ENCODE measurements at places on chromosomes 7 and 10.

DNA sequence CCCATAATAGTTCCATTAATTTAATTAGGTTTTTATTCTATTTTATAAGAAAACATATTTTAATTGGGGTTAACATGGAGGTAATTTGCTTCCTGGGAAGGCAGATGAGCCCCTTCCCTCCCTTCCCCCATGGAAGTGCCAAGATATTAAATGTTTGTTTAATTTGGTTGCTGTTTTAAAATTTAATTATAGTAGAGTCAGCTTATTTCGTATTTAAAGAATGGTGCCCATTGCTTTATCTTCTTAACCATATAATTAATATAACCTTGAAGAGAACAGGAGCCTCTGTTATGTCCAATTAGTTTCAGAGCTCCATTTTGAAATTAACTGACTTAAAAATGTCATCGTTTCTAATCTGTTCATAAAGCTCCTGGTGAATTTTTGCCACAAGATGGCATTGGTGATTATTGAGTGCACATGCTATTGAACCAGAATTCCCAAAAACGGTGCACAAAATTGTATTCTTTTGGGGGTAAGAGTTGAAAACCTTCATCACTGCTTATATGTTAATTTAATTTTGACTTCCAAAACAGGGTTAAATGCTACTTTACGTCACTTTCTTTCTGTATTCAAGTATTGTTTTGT, 26.0 kb downstream of the KLHDC10 start:
- DNase-seq = no peak

- no peak for DNase-seq
These were observed 3.0 kb downstream of the IRF5 start for GRCh38 chr7:128940494-128941322.

- no peak for DNase-seq
These were observed 21.4 kb downstream of the TSPAN13 start for GRCh38 chr7:16774986-16775385.

DNA sequence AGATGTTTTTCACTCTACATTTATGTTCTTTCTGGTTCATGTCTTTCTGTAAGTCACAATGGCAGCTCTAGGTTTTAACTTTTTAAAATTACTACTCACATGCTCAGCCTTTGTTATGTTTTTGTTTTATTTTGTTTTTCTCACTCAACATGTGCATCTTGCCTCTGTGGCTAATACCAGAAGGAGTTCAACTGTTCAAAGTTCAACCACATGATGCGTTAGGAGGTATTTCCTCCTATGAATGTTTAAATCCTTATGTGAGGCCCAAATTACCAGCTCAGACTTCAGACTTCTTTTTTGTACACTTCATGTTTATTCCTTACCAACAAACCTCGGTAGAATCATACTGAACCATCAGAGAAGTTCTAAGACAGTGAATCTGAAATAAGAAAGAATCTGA, 151.6 kb downstream of the MALRD1 start:
- DNase-seq = no peak

DNA sequence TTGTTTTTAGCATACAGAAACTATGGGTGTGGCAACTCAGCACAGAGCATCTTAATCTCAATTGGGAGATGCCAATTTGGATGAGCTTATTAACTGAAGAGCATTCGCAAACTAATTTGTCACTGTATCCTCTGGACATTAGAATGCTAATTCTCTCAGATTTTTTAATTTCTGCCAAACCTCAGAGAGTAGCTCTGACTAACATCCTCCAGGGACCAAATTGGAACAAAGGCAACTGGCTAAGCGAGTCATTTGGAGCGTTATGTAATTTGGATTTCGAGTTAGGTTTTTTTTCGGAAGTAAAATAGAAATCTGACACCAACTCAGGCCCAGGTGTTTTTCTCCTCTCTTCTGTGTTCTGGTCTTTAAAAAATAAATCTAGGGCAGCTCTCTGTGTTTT, 201.9 kb downstream of the BMPER start:
- no peak for DNase-seq

- no peak for DNase-seq
These were observed 6.5 kb upstream of the ERLIN1 start for GRCh38 chr10:100192350-100192749.

- DNase-seq = no peak
These were observed 139.0 kb upstream of the MKLN1 start for GRCh38 chr7:131188367-131189339.

DNA sequence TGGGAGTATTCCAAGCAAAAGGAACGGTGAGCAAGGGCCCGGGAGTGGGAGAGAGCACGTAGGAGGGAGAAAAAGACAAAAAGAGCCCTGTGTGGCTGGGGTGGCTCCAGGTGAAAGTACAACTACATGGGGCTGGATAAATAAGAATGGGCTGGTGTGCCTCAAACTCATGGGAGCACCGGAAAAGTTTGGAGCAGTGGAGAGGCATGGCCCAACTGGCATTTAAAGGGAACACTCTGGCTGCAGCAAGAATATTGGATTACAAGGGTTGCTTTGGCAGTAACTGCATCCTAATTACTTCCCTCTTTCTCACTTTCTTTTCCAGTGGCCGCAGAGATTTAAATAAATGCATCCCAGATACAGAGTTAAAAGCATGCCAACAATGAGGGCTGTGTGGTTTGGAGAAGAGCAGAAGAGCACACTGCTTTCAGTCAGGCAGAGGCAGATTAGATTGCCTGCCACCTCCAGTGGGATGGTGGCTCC, 39.1 kb upstream of the HERPUD2 start:
- DNase-seq = no peak

DNA sequence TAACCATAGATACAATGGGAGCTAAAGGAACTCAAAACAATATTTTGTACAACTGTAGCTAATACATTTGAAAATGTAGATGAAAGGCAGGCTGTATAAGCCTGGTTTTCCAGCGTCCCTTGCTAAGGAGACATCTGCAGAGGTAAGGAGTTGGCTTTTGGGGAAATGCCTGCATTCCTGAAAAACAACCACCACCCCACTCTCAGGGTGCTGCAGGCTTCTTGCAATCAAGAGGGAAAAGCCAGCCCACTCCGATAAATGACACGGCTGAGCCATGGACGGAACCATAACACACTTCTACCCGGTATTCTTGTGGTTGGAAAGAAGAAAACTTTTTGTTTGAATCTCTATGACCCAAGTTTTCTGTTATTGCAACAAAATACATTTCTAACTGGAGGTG, 200.3 kb downstream of the TEX36 start:
- no peak for DNase-seq

DNA sequence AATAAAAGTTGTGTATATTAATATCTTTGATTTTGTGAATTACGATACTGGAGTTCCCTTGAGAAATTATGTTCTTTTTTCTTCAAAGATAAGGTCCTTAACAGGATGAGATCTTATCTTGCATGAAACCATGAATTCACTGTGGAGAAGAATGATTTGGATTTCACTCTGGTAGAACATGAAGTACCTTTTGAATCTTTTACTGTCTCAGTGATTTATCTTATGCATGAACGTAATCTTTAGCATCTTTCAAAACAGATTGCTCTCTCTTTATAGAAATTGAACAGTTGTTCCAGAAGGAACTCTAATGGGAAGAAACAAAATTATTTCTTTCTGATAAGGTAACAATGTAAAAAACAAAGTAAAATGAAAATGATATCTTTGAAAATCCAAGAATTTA, 11.0 kb upstream of the ZNF438 start:
- no peak for DNase-seq

GRCh38 chr7:141708351-141708750, at the start of gene WEE2:
Gene WEE2 (plus strand): TSS chr7:141708353. CDS start chr7:141708759, 406 bp downstream.
- DNase-seq = no peak

DNA sequence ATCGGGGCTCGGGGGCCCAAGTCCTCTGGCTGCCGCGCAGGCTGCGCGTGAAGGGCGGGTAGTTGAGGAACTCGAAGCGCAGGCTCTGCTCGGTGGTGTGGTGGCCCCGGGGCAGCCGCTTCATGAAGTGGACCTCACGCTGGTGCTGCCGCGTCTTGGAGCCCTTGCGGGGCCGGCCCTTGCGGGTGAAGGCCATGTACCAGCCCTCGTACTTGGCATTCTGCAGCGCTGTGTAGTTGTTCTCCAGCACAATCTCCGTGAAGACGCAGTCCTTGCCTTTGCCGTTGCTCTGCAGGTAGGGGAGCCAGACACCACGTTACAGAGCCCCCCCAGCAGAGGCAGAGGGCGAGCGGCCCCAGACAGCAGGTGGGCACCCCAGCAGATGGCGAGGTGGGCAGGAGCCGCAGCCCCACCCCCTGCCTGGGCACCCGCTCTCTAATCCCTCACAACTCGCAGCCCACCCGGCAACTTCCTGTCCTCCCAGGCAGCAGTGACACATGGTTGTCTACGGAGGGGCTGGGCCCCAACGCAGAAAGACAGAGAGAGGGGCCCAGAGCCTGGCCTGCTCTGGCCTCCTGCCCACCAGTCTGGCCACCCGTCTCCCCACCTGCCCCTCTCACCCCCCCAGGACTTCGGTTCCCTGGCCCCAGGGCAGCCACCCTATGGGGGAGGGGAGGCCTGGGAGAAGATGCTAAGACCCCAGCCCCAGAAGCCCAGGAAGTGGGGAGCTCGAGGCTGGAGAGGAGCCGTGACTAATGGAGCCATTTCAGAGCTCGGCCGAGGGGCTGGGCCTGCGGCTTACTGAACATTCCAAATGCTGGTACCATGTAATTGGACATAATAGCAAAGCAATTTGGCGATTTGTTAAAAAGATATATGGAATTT, 5.3 kb downstream of the FGF8 start:
- no peak for DNase-seq

DNA sequence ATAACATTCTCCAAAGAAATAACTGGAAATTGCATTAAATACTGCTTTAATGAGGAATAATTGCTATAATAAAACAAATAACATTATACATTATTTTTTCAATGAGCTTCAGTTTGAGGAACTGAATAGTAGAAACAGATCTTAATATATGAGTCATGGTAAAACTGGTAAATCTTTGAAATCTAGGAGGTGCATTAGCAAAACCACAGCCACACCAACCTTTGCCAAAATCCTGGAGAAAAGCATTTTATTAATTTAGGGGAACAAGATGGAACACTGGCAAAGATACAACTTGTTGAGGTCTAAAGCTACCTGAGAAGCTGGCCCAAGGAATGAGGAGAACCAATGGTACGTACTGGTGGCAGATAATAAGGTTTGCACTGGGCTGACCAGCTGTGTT, 5.4 kb upstream of the ASL start:
- DNase-seq = no peak

DNA sequence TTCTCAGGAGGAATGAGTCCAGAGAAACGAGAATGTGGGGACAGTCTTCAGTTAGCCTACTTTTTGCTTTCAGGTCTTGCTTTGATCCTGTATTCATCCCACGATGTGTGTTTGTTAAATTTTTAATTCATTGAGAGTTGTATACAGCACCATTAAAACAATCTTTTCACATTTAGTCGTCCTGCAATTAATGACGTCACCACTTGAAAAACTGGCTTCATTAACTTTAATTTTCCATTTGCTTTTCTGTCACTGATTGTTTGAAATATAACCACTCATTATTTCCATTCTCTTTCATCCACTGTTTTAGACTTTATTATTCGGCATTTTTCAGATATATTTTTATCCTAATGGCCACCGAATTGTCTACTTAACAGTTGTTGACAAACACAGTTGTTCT, 146.9 kb downstream of the TFEC start:
- DNase-seq = no peak

DNA sequence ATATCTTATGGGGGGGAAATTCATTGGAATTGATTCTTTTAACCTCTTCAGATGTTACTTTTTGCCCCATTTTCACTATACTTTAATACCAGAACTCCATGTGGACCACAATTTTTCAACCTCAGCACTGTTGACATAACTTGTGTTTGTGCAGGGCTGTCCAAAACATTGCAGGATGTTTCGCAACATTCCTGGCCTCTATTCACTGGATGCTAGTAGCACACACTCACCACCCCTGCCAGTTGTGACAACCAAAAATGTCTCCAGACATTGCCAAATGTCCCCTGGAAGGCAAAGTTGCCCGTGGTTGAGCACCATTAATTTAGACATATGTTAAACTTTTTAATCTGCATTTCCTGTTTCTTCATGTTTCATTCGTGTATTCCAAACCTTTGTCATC, 234.7 kb downstream of the GFRA1 start:
- DNase-seq = no peak

DNA sequence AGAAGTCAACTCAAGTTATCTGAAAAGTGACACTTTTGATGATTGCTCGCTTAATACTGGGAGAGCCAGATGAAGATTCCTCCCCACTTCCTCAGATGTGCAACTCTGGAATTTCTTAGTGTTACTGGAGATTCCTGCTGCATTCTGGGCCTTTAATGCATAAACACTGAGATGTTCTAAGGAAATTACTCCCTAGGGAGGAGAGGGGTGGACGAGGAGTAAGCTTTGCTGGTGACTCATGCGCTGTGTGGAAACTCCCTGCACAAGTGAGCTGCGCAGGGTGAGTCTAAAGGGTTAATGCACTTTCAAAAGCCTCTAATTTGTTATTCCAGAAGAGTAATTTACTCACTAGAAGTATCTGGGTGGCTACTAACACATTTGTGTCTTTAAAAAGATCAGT, 46.3 kb downstream of the EGFR start:
- no peak for DNase-seq

DNA sequence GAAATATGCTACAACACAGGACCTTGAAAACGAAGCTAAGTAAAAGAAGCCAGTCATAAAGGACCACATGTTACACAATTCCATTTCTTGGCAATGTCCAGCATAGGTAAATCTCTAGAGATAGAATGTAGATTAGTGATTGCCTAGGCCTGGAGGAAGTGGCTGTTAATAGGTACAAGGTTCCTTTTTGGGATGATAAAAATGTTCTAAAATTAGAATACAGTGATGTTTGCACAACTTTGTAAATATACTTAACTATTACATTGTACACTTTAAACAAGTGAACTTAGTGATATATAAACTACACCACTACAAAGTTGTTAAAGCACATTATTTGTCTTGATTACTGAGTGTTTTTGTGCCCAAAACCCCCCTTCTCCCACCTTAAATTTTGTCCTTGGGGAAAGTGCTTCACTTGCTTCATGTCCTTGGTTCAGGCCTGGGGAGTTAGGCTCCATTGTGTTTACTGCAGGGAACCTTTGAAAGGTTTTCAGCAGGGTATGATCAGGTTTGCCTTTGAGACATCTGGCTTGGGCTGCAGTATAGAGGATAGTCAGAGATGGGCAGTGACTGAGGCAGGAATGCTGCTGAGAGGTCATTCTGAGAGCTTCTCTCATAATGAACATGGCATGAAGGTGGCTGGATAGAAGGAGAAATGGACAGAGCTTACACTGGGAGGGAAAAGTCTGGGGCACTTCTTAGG, 1052.6 kb downstream of the REEP3 start:
- DNase-seq = no peak

- DNase-seq = no peak
These were observed 250.6 kb upstream of the GALNT17 start for GRCh38 chr7:70881167-70881847.

GRCh38 chr7:125033506-125033905, 103.9 kb upstream of the POT1 start:
- no peak for DNase-seq

- DNase-seq = no peak
These were observed 45.3 kb upstream of the BAMBI start for GRCh38 chr10:28631896-28632583.

- DNase-seq = no peak
These were observed 3.7 kb downstream of the PLXNA4 start for GRCh38 chr7:132572526-132572925.

Data from NCI-H2107 (cell line).